ENCODE measurements at places on chromosomes 12 and 14.

DNA sequence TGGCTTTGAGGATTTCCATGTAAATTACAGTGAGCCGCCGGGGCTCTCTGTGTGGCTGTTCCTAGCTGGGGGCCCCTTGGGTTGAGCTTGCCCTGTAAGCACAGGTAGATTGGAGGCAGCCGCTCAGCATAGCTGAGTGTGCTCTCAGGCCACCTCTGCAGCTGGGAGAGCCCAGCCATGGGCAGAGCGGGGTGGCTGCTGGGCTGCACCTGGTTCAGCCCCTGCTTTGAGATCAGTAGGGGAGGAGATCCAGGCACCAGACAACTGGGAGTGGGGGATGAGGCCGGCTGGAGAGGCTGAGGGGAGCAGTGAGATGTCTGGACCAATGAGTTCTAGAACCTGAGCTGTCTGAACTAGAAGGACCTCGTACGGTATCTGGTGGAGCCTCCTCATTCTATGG, 44.8 kb downstream of the CACNA1C start:
- no peak for DNase-seq

GRCh38 chr12:94185801-94186200, 37.4 kb downstream of the PLXNC1 start:
- no peak for DNase-seq

- DNase-seq = no peak
Measured at GRCh38 chr14:99668307-99669295, 15.5 kb upstream of the CYP46A1 start.

- DNase-seq = no peak
Measured at GRCh38 chr12:25100194-25101091, 94.5 kb downstream of the DNAI7 start.

- no peak for DNase-seq
Measured at GRCh38 chr12:113129664-113130456, 5.7 kb downstream of the RASAL1 start.

DNA sequence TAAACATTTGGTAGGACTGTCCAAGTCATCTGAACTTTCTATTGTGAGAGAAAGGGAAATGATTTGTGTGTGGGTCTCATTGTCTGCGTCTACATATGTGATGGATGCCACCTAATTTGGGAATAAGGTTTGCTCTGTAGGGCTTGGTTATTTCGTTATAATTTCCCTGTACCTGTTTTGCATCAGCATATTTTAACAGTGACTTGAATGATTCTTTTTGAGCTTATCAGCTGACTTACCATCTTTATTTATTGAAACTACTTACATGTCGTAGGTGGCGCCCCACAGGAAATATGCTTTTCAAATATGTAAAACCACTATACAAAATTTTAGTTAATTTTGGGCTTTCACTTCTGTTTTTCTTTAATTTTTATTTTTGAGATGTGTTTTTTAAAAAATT, 56.5 kb upstream of the BCAT1 start:
- no peak for DNase-seq
